ENCODE measurements at places on chromosomes 4 and X.

DNA sequence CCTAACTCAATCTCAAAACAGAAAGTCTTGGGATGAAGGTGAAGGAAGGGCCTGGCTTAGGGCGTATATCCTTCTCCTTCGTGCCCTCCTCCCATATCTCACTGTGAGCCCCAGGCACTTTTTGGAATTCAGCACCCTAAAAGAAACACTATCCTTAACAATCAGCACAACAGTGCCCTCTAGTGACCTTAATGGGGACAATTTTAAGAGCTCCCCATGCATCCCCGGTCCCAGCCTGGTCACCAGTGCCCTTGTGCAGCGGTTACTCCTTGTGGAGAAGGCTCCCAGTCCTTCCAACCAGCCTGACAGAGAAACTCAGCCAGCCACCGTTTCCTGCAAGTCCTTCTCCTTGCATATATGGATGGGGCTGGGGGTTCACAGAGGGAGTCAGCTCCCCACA is 4.2 kb downstream of the PAK3 start:
- no peak for DNase-seq

- DNase-seq, result no peak
Observed at GRCh38 chrX:106670631-106671030, 55.9 kb upstream of the RNF128 start.

GRCh38 chrX:154515090-154515965 is 704 bp downstream of the FAM3A start:
- no peak for DNase-seq

- no peak for DNase-seq
Observed at GRCh38 chr4:65661471-65661870, 8.8 kb downstream of the EPHA5 start.

- DNase-seq, result no peak
Observed at GRCh38 chrX:125132274-125132673, 187.4 kb upstream of the TEX13C start.

DNA sequence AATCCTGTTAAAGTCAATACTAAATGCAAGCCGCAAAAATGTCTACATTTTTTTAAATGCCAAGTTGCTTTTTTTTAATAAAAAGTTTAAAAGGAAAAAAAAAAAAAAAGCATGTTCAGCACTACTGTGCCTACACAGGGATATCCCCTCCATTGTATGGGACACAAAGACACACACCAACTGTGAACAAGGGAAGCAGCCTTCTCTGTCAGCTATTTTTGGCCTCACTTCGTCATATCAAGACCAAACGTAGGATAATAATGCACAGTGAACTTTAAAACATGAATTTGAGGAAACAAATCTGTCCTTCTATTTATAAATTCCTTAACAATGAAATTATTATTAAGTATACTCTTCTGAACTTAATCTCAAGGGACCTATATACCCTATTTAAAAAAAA is 4.4 kb downstream of the FBXW7 start:
- DNase-seq, result no peak

- no peak for DNase-seq
Observed at GRCh38 chr4:140930557-140930956, 174.4 kb upstream of the TBC1D9 start.

DNA sequence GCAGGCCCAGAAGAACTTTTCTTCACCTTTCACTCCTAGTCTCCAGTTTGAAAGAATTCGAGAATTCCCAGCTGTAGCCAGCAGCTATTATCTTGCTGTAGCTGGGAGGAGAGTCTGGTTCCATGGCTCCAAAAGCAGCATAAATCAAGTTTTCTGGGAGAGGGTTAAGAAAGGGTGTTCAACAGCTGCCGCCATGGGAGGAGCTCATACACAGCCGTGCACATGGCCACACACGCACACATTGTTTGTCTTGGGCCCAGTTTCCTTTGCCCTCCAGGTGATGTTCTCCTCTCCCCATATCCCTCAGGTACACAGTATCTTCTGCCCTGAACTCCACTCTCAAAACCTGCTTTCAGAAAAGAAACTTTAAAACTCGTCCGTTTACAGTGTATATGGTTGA is 4.1 kb upstream of the GPC3 start:
- DNase-seq, result no peak

DNA sequence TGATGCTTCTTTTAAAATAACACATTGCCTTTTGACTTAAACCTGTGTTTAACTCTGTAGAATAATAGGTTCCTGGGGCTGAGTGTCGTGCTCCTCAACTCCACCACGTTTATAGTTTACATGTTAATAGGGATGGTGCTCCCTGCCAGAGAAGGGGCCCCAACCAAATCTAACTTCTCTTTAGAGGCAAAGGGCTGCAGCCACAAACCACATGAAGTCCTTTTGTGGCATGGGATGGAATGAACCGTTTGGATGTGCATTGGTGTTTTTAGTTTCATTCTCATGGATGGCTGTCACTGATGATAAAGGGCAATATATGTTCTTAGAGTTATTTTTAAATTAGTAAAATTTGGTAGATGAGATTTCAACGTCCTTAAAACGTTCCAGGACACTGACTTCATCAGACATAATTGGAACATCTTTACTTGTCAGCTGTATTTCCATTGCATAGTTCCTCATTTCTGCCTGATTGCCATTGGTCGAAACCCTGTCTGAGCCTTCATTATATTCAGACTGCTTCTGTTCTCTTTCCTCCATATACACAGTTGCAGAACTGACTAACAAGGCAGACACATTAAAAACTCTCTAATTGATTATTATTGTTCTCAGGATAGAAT is 60.4 kb upstream of the HPF1 start:
- no peak for DNase-seq

DNA sequence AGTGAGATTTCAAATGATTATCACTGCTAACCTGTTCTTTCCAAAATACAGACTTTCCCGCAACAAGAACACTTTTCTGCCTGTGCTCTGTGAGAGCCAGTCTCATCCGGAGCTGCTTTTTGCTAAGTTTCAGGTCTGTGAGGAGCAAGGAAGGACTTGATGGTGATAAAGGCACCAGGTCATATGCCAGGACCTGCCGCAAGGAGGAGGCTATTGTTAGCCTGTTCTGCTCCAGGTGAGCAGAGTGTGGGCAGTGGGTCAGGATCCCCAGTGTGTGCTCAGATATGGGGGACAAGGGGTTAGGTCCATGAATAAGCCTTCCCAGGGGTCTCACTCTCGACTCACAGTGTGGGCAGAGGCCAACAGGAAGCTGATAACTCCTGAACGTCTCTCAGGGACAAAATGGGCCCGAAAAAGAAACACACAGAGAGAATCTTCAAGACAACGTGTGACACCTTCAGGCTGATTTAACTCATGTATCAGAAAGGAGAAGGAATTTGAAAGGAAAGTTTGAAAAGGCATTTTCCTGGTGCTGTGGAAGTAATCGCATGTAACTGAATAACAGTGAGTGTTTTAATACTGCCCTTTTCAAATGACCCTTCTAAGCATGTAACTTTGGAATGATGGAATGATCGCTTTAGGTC is 57.7 kb upstream of the PDLIM3 start:
- DNase-seq, result no peak

DNA sequence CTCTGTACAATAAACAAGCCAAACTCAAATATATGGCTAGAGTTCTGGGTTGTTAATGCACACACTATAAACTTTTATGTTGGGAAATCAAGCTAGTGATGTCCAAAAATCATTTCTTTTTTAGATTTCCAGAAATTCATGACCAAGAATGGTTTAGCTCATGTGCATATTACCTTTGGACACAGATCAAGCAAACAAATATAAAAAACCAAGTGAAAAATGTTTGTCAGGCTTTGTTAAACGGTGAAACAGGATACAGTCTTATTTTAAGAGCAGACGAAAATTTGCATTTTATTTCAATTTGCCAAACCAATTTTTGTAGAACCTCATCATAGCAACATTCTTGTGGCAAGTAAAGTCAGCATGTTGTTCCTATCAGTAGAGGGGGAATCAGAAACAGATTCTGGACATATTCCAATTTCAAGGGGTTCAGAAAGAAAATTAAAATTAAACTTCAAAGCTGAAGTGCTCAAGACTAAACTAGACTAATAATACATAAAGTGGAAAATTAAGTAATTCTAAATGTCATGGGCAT is 413.6 kb downstream of the TRIML1 start:
- DNase-seq, result no peak

DNA sequence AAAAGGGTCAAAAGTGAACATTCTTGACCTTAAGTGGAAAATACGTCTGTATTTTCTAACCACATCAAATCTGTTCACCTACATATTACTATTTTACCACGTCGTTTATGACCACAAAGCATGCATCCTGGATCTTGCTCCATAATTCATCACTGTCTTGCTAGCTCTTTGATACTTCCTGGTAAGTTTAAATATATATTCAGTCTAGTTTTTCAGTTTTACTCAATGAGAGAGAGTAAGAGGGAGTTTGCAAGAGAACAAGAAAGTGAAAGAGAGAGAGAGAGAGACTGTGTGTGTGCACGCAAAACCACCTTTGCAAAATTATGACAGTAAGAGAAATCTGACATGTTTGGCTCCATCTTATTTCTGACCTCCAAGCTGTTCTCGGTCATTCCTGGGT is 173.7 kb upstream of the GALNTL6 start:
- DNase-seq, result no peak

DNA sequence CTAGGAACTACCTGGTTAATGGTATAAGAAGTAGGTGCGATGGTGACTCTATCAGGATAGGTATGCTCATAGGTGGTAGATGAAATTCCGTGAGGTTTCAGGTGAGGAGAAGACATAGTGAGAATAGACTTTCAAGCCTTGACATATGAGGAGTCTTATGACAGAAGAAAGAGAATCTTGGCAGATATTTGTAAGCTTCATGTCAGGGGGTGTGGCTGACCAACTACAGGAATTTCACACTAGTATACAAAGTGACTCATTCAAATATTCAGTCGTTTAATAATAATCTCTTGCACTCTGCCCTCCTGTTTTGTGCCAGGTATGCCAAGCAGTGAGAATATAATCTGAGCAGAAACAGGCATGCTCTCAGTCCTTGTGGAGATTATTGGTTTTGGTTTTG is 22.8 kb downstream of the PACRGL start:
- no peak for DNase-seq

DNA sequence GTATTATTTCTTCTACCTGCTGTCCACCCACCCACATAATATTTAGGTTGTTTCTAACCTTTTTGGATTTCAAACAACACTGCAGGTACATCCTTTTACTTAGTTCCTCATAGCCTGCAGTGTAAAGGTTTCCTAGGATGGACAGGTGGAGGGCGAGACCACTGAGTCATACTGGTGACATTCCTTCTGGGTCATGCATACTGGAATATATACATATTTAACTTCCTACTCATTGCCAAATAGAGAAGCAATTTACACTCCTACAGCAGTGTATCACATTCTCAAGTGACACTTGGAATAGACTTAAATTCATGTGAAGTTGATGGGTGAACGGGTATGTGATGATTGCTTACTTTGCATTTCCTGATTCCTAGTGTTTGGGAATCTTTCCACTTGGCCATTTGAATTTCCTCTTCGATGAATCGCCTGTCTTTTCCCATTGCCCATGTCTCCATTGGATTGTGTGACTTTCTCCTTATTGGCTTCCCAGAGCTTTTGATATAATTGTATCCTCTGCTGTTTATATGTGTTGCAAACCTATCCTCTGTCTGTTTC is 8.2 kb upstream of the PPP2R2C start:
- DNase-seq, result no peak

- DNase-seq, result no peak
Observed at GRCh38 chr4:128328106-128328505, 40.5 kb upstream of the PGRMC2 start.

GRCh38 chr4:70591955-70592582 is at the start of gene AMBN:
Gene AMBN (plus strand): TSS chr4:70592256. CDS start chr4:70592359, 103 bp downstream.
- no peak for DNase-seq

GRCh38 chr4:1349359-1350168 is 2.6 kb downstream of the UVSSA start:
- no peak for DNase-seq

DNA sequence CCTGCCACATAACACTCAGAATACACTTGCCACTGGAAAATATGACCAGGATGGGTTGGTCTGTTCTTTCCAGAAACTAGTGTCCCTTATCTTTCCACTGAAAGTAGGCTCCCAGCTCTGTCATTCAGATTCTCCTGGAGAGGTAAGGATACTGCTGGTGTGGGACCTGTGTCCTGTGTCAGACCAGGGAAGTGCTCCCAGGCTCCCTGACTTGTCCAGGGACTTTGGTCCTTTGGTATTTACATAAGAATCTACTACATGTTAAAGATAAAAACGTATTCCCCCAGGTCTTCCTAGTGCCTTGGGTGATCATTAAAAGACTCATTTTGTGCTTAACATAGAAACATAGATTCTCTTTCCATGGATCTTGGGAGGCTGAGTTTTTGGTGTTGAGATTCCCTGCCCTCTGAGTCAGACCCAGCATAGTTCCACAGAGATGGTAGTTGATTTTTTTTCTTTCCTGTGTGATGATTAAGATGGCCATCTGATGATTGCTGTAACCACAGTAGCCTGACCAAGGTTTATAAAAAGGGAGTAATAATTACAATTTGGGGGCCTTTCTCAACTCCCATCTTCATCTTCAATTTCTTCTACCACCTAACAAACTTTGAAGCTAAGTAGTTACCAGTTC is 159.8 kb upstream of the JADE1 start:
- DNase-seq, result no peak

GRCh38 chr4:87032884-87033533 is 98.2 kb downstream of the AFF1 start:
- DNase-seq, result no peak

DNA sequence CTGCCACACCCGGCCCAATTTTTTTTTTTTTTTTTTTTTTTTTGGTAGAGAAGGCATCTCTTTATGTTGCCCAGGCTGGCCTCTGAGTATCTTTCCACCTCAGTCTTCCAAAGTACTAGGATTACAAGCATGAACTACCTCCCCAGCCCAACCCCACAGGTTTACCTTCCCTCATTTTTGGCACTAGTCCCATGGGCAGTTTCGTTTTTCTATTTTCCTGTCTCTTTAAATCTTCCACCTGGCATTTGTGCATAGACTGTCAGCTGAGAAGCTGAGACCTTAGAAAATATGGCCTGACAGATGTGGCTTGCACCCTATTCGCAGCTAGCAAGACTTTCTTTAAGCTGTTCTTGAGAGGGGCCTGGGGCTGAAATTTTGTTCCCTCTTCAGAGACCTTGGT is 27.9 kb downstream of the TNIP2 start:
- no peak for DNase-seq

GRCh38 chr4:173057442-173057841 is 111.2 kb upstream of the GALNT7 start:
- DNase-seq, result no peak

- DNase-seq, result no peak
Observed at GRCh38 chr4:118842055-118842454, 6.1 kb upstream of the SEC24D start.

GRCh38 chrX:84221181-84221580 is 33.2 kb upstream of the RPS6KA6 start:
- no peak for DNase-seq

Measured in T-helper 17 cell (primary cell).